ENCODE measurements at places on chromosomes 3 and 15.

DNA sequence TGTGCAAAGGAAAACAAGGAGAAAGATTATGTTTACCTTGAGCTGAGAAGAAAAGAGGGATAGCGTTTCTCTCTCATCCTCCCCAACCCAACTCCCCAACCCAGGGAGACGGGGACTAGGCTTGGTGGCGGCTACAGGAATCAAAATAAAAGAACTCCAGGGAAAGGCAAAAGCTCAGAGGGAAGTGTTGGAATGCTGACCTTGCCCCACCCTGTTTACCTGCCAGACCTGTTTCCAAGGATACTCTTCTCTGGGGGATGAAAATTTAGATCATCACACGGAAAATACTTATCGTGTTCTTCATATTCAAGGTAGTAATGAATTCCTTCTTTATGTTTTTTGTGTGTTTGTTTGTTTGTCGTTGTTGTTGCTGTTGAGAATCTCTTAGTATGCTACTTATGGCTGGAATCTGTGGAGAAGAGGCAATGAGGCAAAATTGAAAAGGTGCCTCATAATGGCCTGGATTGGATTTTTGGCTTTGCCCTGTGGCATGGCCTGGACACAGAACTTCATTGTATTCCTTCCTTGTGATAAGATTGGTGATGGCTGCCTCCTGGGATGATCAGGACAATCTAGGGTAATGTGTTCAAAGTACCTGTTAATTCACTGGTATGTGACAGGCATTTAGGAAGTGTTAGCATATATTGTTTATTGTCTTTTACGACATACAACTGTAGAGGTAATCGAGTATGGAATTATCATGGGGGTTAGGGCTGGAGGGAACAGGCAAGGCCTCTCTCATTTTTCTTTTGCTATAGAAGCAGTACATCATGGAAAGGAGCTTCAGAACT, 11.1 kb upstream of the TPRG1 start:
- no peak for DNase-seq

- no peak for DNase-seq
Measured at GRCh38 chr3:33312361-33312760, 35.1 kb downstream of the FBXL2 start.

DNA sequence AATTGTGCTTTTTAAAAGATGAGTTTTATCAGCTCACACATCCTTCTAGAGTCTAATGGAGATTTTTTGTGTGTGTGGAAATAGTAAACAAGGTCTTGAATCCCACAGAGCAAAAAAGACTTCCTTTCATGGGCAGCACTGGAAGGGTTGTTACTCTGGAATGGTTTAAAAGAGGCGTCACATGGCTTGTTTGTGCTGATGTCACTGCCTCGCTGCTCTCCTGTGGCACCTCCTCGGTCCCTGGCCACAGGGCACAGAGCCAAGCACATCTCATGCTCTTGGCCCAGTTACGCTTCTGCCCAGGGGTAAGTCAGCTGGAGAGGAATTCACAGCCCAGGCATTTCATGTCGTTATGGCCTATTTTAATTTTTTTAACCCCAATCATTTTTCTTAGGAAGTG, 53.2 kb downstream of the PGPEP1L start:
- no peak for DNase-seq

GRCh38 chr3:81198756-81199155, 562.7 kb downstream of the GBE1 start:
- no peak for DNase-seq

GRCh38 chr3:122076491-122077292, 21.5 kb downstream of the CD86 start:
- DNase-seq: no peak

- DNase-seq: no peak
Measured at GRCh38 chr15:96234109-96234892, 96.2 kb upstream of the NR2F2 start.

DNA sequence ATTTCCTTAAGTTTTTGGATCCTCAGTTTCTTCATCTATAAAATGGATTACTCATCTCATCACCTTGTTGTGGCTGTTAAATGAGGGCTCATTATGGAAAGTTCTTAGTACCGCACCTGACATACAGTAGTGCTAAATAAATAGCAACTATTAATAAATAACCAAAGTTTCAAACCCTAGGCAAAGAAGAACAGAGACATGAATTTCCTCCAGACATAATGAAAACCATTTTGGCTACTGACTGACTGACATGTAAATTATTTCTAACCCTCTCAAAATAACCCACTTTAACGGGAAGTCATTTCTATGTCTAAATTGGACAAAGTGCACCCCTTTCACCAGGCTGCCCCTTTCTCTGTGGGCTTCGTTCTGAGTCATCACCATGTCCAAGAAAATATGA, 17.4 kb upstream of the KLHL6 start:
- no peak for DNase-seq

- peak; percentile 57 for DNase-seq
Measured at GRCh38 chr3:72997421-72997961, 880 bp downstream of the PPP4R2 start.

GRCh38 chr3:41224120-41224806, 25.0 kb downstream of the CTNNB1 start:
- DNase-seq: no peak

- DNase-seq: no peak
Measured at GRCh38 chr15:29034593-29035335, 149.0 kb downstream of the APBA2 start.

DNA sequence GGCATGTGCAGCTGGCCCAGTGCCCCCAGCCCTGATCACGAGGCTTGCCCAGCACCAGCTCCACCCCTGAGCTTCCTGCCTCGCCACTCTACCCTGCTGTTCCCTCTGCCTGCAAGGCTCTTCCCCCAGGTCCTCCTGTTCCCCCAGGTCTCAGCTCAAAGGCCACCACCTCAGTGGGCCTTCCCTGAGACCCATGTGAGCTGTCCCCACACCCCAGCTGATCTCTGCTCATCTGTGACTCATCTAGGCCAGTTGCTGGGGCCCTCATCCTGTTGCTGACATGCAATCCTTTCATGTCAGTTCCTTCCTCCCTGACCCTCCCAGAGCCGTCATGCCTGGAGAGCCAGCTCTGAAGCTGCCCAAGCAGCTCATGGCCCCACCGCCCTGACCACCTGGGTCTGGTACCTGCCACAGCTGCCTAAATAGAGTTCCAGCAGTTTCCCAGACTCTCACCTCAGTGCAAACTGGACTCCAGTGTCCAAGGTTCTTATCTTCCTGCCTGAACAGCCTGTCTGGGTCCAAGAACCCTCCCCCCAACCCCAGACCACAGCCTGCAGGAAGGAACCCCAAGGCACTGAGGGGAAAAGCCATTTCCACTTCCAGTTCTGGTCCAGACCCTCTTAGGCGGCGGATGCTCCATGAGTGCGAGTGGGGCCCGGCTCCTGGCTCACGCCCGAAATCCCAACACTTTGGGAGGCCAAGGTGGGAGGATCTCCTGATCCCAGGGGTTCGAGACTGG, 116.6 kb upstream of the IQSEC1 start:
- no peak for DNase-seq

GRCh38 chr3:24086617-24087404, 141.7 kb downstream of the NR1D2 start:
- DNase-seq: no peak

DNA sequence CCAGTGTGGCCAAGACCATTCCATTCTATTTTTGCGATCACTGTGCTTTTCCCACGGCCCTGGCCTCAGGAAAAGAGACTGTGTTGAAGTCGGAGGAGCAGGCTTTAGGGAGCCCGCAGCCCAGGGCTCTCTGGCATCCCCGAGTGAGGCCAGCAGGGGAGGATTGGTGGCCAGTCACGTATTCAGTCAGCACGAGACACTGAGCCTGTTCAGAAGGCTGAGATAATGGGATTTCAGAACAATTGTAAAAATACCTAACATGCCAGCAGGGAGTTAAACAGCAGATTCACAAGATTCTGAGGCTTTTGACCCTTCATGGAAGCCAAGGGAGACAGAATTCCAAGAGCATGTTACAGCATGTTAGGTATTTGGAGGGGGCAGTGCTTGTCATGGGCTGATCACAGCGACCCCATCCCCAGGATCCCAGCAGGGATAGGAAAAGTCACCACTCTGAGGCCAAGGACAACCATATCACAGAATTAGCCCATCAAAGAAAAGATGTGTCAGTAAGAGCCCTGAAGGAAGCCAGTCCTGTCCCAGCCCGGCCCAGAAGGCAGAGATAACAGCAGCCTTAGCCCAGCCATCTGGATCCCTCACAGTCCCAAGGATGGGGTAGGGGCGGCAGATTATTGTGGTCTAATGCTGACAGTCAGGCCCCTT, 40.6 kb downstream of the AMOTL2 start:
- DNase-seq: no peak

GRCh38 chr3:46565607-46566039, 479 bp downstream of the LRRC2 start:
- DNase-seq: no peak

GRCh38 chr15:29050870-29051269, 165.1 kb downstream of the APBA2 start:
- DNase-seq: no peak

GRCh38 chr3:189744235-189744634, 113.0 kb downstream of the TP63 start:
- DNase-seq: no peak

DNA sequence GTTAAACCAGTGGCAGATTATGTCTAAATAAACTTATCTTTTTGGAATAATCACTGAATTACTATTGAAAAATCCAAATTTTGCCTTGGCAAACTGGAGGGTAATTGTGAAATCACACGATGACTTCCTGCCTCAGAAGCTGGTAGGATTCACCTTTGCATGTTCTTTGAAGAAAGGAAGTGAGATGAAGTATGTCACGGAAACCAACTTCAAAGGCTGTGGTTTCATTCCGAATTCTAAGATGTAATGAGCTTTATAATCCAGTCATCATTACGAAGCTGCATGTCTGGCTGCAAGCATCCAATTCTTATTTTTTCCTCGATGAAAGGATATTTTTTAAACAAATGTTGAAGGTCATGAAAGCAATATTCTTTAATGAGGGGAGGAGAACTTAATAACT, 15.0 kb upstream of the ZBED2 start:
- DNase-seq: peak; percentile 89

DNA sequence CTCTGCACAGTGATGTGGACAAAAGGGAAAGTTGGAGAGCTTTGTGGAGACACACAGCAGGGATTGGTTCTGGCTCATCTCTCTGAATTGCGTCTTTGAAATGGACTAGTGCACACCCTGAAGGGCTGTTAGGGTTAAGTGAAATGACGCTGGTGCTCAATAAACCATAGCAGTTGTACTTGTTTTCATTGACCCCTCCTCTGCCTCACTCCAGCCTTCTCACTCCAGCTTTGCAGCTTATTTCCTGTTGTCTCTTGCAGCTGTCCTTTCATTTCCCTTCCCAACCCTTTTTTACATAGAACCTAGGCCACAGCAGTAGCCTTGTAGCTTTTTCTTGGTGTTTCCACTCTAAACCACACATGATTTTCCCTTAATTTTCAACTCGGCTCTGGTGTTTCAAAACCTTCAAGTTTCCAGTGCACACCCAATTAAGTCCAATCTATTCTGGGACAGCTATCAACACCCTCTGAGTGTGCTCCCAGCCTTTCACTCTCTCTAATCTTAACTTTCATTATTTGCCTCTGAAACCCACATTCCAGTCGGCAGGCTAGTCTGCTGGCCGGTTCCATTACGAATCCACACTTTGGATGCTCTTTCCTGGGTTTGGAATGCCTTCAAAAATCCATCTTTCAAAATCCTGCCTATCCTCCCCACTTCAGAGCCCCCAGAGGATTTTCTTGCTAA, 6.4 kb downstream of the C3orf52 start:
- DNase-seq: no peak

GRCh38 chr3:46020766-46021510, 6.3 kb downstream of the XCR1 start:
- no peak for DNase-seq

GRCh38 chr3:122099255-122099654, 44.1 kb downstream of the CD86 start:
- DNase-seq: no peak

DNA sequence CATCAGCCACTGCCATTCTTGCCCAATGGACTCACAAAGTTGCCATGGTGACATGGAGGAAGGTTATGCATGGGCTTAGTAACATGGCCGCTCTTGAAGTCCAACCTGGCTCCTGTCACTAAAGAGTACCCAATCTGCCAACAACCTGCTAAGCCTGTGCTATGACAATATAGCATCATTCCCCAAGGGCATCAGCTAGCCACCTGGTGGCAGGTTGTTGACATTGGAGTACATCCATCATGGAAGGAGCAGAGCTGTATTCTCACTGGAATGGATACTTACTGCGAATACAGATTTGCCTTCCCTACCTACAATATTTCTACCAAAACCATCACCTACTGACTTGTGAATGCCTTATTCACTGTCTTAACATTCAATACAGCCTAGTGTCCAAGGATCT, 138.9 kb upstream of the RORA start:
- no peak for DNase-seq

GRCh38 chr15:28881170-28881569, 4.6 kb upstream of the APBA2 start:
- no peak for DNase-seq

DNA sequence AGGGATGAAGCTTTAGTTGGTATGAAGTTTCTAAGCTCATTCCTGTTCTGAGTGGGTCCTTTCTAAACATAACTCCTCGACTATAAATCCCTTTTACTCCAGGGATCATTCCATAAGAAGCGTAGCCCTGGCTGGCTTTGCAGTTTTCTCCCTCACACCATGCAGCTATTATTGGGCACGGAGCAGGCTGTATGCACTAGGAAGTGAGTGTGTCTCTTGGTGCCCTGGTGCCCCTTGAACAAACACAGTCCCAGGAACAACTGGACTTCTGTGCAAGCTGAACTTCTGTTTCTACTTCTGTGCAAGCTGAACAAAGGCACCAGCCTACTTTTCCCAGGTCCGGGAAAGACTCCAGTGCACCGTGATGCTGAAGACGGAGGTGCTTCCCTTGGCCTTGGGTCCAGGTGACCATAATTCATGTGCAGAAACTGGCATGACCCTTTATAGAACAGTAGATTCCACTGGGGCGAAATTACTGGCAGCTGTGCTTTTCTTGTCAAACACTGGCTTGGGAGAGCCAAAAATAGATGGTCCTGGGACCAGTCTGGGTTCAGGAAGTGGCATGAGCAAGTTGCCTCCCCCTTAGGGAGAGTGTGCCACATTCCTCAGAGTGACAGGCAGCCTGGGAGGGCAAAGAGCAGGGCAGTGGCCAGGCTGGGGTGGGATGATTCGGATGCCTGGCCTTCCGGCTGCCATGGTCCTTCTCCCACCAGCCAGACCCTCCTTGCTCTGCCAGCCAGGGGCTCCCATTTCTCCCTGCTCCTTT, 127.2 kb downstream of the SLCO3A1 start:
- DNase-seq: no peak

GRCh38 chr3:142819179-142819578, 69.7 kb downstream of the PCOLCE2 start:
- no peak for DNase-seq

- no peak for DNase-seq
Measured at GRCh38 chr3:193660698-193661411, 67.8 kb downstream of the OPA1 start.

Measured in naive thymus-derived CD4-positive, alpha-beta T cell (primary cell).